ENCODE measurements at places on chromosomes 1 and 21.
A peak's percentile ranks its signal among the peaks of the same experiment; 100 is the strongest.

DNA sequence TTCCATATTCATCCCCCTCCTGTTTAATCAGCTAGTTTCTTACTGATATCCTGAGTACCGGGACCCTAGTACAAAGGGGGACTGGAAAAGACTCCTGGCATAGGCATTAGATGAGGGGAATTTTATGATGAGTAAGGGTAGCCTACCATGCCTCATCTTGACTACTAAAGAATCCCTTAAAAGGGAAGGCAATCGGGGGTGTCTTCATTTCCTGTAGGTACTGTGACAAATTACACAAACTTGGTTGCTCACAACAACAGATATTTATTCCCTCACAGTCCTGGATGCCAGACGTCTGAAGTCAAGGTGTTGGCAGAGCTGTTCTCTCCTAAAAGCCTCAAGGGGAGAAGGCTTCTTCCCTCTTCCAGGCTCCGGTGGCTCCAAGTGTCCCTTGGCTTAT lies 28.9 kb upstream of the RUNX1 start:
- no peak for DNase-seq

DNA sequence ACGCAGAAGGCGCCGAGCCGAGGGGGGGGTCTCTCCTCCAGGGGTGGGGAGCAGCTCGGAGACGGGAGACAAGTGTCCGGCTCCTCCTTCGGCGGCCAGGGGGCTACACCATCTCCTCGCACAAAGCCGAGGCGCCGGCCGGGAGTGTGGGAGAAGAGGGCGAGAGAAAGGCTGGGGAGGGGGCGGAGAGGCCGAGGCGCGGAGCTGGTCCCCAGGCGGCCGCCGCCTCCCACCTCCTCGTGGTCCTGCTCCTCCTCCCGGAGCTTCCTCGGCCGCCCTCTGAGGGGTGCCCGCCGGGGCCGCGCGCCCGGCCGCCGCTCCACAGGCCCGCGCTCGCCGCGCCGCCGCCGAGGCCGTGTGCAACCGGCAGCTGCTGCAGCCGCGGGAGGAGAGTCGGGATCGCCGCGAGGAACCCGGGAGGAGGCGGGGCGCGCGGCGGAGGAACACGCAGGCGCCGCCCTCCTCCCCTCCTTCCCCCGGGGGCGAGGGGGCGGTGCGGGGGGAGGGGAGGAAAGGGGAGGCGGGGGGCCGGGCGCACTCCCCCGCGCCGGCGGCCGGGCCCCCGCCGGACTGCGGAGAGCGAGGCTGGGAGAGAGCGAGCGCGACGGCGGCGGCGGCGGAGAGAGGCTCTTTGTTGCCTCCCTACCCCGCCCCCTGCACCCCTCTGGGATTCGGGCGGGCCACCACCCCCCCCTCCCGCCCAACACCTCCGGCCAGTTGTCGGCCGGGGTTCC lies at the start of gene ENAH:
Gene ENAH, minus strand, starts transcription at position 395 of the 734 bp plus-strand sequence. CDS start 433 bp downstream, outside the sequence.
- DNase-seq, result peak; percentile 47

DNA sequence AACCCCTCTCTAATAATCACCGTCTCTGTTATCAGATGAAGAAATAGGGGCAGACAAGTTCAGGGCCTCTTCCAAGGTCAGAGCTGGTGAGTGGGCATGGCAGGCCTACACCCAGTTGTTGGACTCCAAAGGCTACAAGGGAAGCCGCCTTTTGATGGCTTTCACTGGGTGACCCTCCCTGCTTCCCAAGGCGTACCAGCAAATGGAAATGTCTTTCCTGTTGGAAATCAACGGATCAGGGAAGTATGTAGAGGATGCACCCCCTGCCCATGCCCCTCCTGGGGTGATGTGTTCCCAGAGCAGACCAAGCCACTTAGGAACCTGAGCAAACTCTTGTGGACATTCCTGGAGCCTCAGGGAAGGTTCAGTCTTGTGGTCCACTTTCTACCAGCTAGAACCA lies 47.4 kb downstream of the LGR6 start:
- no peak for DNase-seq

- DNase-seq, result no peak
Observed at GRCh38 chr21:42156690-42157605, 62.0 kb upstream of the ABCG1 start.

DNA sequence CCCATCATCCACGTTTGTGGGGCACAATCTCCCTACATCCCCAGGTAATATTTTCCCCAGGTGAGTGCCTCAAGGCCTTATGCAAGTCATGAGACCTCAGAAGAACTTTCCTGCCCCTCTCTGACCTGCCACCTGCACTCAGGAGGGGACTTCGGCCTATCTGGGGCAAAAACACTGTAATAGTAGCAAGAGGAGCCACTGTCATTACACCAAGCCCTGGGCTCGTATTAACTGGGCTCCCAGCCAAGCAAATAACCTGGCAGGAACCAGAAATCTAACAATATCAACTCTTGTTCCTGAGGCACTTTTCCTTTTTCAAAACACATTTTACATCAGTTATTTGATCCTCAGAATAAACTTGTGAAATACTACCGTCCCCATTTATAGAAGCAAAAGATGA lies 30.9 kb downstream of the LAMB3 start:
- DNase-seq, result no peak

GRCh38 chr1:36874271-36875060 lies 159.8 kb downstream of the GRIK3 start:
- no peak for DNase-seq

All from activated naive CD4-positive, alpha-beta T cell treated with anti-CD3 and anti-CD28 coated beads, Interleukin-2, amount 10 ng/mL, durations not matched to agents 7 days and 5 days (primary cell).